T-helper 17 cell (primary cell): ENCODE measurements at places on chromosomes 5 and 9. TPM values are rescaled to one million over a fixed set of nuclear protein-coding genes. Genes with fewer than 3 reads are reported as not detected.

ARPC5L gene
- 44.7 TPM for total RNA-seq

- peaks cover 41% of the 10 kb centered on the region for H3K27me3 ChIP-seq
- peaks cover 5% of the 10 kb centered on the region for H3K4me1 ChIP-seq
- H3K27ac ChIP-seq: no peak overlapping the region
- H3K4me3 ChIP-seq: no peak overlapping the region
- no peaks in the 10 kb centered on the region for H3K36me3 ChIP-seq
- no peak for DNase-seq
These were observed 139.2 kb upstream of the SMIM23 start for GRCh38 chr5:171646102-171647042.

DNA sequence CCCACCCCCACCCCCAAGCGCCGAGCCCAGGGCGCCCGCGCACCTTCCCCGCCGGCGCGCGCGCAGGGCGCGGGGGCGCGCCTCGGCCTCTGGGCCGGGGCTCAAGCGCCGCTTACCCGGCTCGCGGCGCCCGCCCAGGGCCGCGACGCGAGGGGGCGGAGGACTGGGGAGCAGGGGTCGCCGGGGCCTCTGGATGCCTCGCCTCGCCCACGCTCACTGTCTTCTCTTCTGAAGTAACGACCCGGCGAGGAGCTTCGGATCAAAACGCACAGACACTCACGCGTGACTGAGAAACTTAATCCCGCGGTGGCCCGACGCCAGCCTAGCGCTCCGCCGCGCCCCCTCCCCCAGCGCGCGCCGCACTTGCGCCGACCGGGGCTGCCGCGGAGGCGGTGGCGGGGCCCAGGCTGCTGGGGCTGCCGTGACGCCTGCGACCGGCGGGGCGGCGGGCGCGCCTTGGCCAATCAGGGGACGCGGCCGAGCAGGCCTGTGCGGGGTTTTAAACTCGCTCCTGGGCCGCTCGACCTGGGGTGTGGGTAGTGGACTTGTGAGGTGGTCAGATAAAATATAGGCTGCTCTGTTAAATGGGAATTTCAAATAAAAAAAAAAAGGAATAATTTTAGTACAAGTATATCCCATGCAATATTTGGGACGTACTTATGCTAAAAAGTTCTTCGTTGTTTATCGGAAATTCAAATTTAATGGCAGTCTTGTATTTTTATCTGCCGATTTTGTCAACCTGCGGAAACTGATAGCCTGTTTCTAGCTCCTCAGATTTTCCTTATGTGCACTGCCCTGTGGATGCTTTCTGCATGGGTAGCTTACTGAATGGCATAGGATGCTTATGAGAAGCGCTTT is at the start of gene MPDZ:
Gene MPDZ (minus strand): TSS at position 409 of the 858 bp plus-strand sequence. CDS start 29,377 bp downstream, outside the sequence.
- no peak within 1 kb of the TSS for H3K4me3 ChIP-seq
- no peak within 1 kb of the TSS for H3K27ac ChIP-seq
- peaks cover 4% of the 10 kb centered on the region for H3K27me3 ChIP-seq

TMEM174 gene
- not detected for total RNA-seq

DNA sequence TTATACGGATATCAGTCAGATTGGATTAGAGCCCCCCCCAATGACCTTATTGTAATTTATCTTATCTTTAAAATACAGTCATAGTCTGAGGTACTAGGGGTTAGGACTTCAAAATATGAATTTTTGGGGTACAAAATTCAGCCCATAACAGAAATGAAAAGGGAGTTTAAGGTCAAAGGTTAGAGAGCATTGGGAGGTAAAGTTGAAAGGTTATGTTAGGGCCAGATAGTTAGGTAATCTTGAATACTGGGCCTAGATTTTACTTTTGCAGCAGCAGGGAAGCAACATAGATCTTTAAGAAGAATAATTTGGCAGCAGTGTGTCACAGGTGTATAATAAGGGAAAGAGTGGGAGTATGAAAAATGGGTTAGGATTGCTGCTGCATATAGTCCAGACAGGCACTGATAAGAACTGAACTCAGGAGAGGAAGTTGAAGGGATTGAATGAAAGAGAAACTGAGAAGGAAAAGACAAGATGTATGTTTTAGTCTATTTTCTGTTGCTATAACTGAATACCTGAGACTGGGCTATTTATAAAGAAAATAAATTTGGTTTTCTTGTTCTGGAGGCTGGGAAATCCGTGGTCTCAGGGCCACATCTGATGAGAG is 10.7 kb upstream of the GCNT4 start:
- DNase-seq: no peak
- H3K27me3 ChIP-seq: peaks cover 4% of the 10 kb centered on the region
- H3K4me1 ChIP-seq: peaks cover 26% of the 10 kb centered on the region
- H3K27ac ChIP-seq: peak overlapping the region; percentile 46
